Glomerular endothelial cell (primary cell): ENCODE measurements at places on chromosomes 5 and 9.

DNA sequence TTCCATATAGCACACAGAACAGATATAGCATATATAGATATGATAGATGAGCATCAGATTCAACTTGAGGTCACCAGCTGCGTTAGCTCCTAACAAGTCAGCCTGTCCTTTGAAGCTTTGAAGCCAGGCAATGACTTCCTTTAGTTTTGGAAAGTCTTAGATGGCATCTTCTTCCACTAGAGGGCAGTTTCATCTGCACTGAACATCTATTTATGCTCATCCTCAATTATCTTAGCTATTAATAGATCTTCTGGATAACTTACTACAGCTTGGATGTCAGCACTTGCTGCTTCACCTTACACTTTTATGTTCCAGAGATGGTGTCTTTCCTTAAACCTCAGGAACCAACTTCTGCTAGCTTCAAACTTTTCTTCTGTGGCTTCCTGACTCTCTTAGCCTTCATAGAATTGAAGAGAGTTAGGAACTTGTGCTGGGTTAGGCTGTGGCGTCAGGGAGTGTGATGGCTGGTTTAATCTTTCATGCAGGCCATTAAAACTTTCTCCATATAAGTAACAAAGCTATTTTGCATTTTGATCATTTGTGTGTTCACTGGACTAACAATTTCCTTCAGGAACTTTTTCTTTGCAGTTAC lies 1401.4 kb downstream of the EFNA5 start:
- DNase-seq, result peak; percentile 20

DNA sequence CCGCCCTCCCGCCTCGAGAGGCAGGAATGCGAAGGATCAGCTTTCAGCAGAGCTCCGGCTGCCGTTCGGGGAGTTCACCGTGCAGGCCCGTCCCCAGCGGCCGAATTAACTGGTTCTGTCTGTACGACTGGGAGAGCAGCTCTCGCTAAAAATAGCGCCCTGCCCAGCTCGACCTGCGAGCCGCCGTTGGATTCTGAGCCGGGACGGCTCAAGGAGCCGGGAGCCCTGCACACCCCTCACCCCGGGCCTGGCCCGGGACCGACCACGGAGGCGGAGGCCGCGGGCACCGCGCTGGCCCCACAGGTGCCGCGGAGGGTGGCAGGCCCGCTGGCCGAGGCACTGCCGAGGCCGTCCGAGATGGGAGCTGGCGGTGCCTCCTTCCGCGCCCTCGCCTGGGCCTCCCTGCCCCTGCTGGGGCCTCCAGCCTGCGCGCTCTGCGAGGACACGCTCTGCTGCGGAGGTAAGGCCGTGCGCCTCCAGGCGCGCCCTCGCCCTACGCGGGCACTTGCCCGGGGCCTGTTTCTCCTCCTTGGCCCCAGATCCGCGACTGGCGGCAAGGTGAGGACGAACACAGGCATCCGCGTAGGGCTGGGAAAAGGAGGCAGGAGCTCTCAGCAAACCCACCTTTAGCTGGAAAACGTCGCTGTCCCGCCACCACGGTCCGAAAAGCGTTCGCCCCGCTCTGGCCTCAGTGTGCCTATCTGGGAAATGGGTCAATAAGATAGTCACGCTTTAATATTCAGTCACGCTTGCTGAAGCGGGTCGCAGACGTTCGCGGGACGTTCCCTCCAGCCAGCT lies 53.1 kb upstream of the DAB2IP start:
- no peak for DNase-seq

DNA sequence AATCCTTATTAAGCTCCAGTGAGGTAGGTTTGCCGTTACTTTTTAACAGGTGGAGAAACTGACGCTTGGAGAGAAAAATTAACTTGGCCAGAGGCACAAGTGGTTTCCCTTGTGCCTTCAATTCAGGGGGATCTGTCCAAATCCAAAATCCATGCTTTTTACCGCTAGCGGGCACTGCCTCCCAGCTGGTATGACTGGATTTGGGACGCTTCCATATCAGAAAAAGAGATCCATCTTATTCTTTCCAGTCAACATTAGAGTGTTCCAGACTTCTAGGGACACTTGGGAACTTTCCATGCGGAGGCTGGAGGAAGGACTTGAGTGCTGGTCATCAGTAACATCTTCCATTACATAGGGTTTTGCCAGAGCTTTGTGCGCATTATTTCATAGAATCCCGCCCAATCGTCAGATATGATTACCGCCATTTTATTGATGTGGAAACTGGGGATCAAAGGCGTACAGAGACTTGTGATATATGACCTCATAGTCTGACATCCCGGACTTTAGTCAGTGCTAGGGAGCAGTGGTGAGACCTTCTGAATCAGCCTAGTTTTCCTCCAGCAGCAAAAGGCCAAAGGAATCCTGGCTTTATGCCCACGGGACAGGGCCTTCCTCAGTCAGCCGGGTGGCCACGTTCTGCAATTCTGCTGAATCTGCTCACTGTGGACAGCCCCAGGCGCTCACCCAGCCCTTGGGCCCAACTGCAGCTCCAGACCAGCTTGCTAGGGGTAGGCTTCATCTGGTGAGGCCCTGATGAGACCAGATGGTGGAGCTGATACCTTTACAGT lies 1.1 kb upstream of the GNPDA1 start:
- no peak for DNase-seq

- no peak for DNase-seq
These were observed 73.8 kb downstream of the RAPGEF1 start for GRCh38 chr9:131666029-131666428.

- DNase-seq, result no peak
These were observed 401.1 kb upstream of the TRPC7 start for GRCh38 chr5:136766456-136766855.

- DNase-seq, result no peak
These were observed 29.4 kb downstream of the ERBIN start for GRCh38 chr5:65955746-65956145.

- no peak for DNase-seq
These were observed 1.8 kb downstream of the PDLIM4 start for GRCh38 chr5:132259069-132259851.

DNA sequence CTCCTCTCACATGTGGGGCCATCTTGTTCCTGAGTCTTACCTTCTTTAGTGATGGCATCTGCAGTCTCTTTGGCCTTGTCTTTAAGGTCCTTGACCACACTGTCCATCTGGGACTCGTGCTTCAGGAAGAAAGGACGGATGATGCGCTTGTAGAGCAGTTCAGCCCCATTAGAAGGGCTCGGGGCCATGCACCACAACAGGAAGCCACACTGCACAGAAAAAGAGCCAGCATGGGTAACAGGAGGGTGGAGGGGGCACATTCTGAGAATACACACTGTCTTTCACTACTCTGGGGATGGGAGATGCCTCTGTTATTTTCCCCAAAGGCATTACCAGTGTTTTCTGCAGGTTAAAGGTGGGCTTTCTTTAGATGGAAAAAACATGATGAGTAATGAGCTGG lies 25.9 kb downstream of the SRP19 start:
- DNase-seq, result no peak

- no peak for DNase-seq
These were observed 2403.4 kb upstream of the ACO1 start for GRCh38 chr9:29981013-29981412.

DNA sequence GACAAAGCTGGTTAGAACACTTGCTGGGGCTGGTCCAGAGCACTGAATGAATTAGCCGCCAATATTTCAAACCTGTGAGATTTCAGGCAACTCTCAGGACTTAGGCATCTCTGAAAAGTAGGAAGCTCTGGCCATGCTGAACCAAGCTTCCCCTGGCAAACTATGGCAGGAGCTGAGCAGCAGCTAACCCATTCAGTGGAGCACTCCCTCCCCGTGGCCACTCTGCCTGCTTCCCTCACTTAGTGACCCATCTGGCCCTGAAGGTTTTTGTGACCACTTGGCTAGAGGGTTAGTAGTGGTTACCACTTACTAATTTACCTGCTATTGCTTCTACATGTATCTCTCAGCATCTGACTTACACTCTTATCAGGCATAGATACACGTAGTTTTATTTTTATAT lies 25.5 kb downstream of the FOXI1 start:
- DNase-seq, result no peak

- DNase-seq, result no peak
These were observed 126.8 kb downstream of the EHMT1 start for GRCh38 chr9:137745541-137745991.

DNA sequence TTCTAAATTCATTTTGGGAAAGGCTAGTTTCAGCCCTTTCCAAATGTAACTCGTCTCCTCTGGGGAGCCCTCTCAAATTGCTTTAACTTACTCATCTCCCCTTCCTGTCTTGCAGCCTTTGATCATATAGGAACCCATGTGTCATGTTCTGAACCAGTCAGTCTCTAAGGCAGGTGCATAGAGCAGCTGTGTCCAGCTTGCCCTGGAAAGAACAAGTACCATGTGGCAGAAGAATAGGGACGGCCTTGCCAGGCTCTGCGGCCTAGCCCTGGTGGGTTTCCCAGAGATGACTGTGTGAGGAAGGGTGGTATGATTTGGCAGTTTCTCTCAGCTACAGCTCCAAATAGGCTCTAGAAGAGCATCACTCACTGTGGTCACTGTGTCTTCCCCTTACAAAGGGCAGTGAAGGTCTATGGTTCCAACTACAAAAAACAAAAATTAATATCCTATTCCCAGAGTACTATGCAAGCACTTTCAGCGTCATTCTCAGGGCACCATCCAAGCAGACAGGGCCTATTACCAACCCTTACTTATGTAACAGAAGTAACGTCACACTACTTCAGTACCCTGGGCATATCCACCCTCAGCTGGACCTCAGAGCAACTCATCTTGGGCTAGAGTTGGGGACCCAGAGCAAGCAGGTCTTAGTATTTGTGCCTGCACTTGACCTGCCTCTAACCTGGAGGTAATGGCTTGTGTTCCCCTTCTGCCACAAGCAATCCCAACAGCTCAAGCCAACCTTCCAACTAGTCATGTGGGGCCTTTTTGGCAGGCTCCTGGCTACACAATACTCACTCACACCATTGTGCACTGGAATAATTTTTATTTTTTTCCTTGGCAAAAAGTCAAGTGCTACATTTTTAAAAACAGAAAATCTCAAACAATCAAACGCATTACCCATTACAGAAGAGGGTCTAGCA lies 37.2 kb upstream of the UBAP2 start:
- DNase-seq, result no peak

- DNase-seq, result no peak
These were observed 8.0 kb downstream of the B4GALT1 start for GRCh38 chr9:33158843-33159776.

DNA sequence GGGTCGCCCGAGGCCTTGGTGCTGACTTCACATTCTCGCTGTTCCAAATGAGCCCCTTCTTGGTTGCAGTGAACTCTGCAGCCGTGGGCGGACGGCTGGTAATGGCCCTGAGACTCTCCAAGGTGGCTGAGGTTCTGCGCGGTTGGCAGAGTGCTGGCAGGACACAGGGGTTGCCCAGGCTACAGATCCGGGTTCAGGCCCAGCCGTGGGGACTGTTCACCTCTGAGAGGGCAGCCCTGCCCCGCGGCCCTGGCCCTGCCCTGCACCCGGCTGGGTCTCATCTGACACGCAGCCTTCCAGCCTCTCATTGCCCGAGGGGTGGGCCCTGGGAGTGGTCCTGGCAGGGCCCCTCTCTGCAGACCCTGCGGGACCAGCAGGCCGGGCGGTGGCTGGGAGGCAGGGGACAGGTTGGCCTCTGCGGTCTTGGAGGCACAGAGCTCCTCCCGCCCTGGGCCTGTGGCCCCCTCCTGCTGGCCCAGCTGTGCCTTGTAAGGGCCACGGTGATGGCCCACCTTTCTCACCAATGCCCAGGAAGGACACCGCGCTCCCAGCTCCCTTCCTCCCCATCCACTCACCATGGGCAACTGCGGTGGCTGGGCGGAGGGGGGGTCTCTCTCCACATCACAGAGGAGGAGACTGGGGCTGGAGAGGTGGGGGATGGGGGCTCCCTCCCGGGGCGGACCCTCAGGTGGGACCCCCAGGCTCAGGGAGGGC lies 51.6 kb downstream of the AHRR start:
- DNase-seq, result no peak

- no peak for DNase-seq
These were observed 84.7 kb downstream of the HSD17B3 start for GRCh38 chr9:96217294-96217707.

DNA sequence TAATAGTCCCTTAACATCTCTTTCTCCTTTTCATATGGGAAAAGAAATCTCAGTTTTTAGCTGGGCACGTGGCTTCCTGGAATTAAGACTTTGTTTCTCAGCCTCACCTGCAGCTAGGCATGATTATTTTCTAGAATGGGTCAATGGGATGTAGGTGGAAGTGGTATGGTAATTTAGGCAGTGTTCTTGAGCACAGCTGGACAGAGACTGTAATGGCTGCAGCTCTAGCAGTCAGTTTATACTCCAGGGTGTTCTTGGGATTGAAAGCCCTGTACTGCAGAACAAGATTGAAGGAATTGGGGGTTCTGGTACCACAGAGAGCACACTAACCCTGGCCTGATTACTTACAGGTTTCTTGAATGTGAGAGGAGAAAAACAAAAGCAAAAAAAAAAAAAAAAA lies 455.9 kb upstream of the ZNF608 start:
- no peak for DNase-seq

- no peak for DNase-seq
These were observed 56.5 kb upstream of the TRPM3 start for GRCh38 chr9:71177901-71178300.

DNA sequence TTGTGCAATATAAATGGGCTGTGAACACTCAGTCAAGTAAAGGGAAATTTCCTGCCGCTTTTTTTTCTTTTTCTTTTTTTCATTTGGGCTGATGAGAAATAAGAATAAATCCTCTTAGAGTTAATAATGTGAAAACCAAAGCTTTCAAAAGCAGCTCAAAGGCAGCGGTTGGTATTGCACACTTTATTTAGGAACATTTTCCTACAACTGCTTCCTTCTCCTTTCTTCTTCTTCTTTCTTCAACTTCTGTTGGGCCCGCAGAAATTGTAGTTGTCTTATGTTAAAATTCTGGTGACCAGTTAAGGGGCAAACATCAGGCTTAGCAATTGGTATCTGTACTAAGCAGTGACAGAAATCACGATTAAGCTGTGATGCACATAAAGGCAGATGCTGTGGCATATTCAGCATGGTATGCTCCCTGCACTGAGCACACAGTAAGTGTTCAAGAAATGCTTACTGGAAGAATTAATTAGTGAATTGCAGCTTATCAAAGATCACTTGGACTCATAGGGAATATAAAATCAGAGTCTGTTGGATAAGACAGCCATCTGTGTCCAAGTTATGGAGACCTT lies 85.4 kb downstream of the ANKRD55 start:
- DNase-seq, result no peak

GRCh38 chr5:94916619-94917018 lies 298.1 kb downstream of the SLF1 start:
- no peak for DNase-seq

DNA sequence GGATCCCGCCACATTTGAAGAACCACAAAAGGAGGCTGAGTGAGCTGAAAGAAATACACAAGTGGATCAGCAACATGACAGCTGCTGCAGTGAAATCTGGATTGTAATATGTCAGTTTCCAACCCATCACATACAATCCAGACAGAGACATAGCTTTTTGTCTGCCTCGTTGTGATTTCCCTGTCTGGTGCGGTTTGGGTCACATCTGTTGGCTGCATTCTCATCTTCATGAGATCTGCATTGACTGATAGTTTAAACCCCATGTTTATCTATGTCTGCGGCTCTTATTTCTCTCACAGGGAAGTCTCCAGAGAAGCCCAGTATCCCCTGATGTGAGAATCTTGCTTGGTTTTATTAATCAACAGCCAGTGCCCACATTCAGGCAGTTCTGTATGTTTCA lies 403.1 kb upstream of the ZNF608 start:
- DNase-seq, result no peak
